Stimulated activated CD4-positive, alpha-beta T cell treated with anti-CD3 and anti-CD28 coated beads, Interleukin-4, amount 100 ng/mL, for 1 hour (primary cell): ENCODE measurements at places on chromosomes 7 and 10.

DNA sequence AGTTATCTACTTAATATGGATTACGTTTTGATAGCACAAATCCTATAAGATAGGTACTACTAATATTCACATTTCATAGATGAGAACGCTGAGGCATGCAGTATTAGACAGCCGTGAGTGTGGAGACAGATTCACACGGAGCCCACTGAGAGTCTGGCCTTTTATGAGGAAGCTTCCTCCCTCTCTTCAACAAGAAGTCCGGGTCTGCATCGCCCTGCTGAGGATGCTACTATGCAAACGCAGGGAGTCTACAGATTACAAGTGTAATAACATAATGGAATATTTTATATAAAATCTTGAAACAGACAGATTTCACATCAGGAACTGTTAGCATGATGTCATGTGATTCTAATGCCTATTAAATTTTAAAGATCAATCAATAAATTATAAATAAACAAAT, 255.9 kb upstream of the GLI3 start:
- no peak for DNase-seq

DNA sequence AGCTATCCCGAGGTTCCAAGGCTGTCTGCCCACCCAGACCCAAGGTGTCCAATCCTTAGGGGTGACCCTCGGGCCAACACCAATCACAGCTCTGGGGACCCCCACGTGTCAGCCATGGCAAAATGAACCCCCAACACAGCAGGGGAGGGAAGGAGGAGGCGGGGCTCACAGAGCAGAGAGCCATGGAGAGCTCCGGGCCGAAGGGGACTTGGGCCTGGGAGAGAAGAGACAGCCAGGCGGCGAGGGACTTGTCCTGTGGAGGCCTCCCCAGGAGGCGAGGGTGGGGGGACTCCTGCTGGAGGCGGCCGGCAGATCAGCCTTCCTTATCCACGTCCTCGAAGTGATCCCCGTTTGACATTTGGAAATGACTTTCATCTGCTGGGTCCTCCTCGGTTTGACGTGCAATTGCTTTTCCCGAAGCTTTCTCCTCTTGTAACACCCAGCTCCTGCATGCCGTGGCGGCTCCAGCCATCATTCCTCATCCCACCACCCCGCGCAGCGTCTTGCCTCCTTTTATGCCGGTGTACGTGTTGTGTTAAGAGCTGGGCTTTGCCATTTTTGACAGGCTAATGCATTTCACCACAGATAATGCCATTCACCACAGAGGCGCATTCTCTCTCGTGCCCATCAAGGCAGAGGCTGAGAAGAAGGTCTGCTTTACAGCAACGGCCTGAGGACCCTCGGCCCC, 337.4 kb downstream of the DNAJB6 start:
- DNase-seq, result no peak

DNA sequence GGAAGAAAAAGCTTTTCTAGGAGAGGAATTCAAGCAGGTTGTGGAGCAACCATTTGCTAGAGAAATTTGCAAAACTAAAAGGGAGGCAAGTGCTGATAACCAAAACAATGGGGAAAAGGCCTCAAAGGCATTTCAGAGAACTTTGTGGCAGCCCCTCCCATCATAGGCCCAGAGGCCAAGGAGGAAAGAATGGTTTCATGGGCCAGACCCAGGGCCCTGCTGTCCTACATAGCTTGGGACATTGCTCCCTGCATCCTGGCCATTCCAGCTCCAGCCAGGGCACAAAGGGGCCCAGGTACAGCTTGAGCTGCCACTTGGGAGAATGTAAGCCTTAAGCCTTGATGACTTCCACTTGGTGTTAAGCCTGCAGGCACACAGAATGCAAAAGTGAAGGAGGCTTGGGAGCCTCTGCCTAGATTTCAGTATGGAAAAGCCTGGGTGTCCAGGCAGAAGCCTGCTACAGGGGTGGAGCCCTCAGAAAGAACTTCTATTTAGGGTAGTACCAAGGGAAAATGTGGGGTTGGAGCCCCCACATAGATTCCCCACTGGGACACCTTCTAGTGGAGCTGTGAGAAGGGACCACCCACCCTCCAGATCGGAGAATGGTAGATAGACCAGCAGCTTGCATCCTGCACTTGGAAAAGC, 91.2 kb downstream of the RALA start:
- DNase-seq, result no peak

DNA sequence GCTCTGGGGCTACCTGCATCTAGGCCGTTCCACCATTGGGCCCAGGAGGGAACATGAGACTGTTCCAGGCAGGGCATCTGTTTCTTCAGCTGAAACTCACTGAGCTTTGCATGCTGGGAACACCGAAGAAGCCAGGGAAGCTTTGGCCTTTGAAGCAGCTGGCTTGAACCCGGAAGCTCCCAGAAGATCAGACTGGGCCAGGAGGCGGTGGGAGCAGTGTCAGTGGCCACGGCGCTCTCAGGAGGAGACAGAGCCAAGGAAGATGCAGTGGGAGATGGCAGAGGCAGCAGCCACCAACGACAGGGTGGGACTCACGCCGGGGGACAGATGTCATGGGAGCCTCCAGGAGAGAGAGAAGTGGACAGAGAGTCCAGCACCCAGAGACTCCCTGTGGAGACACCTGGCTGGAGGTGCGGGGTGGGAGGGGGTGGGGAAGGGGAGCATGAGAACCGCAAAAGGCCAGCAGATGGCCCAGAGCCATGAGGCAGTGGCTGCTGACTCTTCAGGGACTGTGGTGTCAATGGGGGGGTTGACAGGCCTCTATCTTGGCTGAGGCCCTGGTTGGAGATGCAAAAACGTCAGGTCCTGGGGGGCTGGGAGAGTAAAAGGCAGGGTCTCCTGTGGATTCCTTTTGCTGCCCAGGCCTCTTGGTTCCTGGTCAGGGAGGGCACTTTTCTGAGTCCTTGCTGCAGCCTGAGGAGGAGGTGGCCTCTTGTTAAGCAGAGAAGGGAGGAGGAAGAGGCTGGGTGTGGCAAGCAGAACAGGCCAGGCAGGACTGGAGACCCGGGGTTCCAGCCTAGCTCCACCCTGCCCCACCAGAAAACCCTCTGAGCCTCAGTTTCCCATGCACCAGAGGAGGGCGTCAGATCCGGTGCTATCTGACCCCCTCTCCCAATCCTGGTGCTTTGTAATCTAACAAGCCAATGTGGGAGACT, 6.3 kb upstream of the AQP1 start:
- DNase-seq, result no peak

DNA sequence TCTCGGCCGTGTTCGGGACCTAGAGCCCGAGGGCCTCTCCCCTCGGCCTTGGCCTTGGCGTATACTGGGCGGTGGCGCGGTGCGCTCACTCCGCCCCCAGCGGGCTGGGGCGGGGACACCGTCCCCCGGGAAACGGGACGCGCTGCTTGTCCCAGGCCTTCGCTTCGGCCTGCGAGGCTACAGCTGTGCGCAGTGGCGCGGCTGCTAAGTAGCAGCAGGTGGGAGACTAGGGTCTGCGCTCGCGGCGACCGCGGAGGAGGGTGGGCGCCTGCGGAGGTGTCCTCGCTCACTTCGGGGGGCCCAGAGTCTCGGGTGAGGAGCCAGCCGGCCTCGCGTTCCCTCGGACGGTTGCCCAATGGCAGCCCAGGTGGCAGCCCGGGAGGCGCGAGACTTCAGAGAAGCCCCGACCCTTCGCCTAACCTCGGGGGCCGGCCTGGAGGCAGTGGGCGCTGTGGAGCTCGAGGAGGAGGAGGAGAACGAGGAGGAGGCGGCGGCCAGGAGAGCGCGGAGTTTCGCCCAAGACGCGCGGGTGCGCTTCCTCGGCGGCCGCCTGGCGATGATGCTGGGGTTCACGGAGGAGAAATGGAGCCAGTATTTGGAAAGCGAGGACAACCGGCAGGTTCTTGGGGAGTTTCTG, at the start of gene DNAH11:
Gene DNAH11 (plus strand): TSS at position 149 of the 637 bp plus-strand sequence. CDS start 207 bp downstream, at position 356.
- DNase-seq, result peak; percentile 5

- no peak for DNase-seq
Measured at GRCh38 chr7:69619635-69620034, 21.4 kb downstream of the AUTS2 start.
